DND-41 (cell line): ENCODE measurements at places on chromosomes 5 and 9.

DNA sequence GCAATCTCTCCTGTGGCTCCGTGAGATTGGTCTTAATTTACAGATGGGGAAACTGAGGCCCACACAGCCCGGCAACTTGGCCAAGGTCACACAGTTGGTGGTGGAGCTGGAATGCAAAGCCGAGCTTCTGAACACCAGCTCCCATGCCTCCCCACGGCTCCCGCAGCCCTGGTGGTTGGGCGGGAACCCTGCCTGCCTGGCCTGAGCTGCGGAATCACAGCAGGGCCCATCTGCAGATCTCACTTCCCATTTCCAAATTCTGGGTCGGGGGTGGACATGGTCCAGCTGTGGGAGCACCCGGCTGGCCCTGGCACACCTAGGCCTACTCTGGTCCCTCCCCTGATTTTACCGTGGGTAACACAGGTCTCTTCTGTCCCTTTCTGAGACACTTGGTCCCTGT lies 35.3 kb upstream of the PHYKPL start:
- DNase-seq = no peak

DNA sequence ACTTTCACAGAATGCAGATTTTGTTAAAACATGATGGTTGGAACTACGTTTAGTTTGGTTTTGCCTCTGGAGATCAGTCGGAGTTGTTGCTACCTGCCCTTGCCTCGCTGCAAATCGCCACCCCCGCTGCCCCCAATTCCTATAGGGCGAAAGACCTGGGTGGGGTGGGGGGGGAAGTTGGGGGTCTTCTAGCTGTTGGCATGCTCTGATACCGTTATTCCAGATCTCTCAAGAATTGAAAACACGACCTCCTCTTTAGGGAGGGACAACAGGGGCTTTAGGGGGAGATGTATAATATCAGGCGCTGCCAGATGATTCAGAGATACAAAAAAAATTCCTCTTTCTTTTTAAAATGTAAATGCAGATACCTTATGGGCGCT lies 36.4 kb upstream of the NFIB start:
- no peak for DNase-seq

GRCh38 chr5:147152086-147152485 lies 82.7 kb upstream of the STK32A start:
- no peak for DNase-seq

DNA sequence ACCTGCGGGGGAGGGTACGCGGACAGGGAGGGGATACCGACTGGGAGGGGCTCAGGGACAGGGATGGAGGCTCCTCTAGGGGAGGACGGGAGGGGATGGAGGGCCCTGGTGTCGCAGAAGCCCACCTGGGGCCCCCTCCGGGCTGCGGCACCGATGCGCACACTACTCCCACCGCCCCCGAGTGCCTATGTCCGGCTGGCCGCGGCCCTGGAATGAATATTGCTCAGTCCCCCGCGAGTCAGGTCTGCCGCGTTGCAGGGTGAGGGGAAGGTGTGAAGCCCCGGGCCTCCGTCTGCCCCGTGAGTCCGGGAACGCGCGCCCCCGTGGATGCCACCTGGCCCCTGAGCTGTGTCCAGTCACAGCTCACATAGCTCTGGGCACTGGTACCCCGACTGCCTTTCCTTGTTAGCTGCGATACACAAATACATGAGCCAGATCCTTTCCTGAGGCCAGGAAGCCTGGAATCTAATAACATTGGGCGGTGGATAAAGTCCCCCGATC lies 44.5 kb upstream of the PRSS3 start:
- no peak for DNase-seq

DNA sequence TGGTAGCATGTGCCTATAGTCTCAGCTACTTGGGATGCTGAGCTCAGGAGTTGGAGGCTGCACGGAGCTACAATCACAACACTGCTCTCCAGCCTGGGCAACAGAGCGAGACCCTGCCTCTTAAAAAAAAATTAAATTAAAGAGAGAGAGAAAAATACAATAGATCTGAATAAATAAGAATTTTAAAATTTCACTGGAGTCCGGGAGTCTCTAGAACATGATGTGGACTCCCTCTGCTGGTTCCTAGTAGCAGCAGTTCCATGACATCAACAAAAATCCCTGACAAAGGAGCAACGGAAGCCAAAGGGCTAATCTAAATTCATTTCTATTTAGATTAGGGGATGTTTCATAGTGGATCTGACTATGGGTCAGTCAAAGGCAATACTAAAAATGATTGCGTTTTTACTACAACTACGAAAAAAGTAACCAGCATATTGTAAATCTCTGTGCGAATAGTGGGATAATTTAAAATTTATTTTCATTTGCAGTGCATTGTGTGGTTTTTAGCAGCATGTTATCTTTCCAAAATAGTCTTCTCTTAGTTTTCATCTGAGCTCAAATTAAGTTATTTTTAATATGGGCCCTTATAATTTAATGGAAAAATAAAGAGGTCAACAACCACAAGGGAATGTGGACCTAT lies 6.7 kb downstream of the INIP start:
- no peak for DNase-seq

DNA sequence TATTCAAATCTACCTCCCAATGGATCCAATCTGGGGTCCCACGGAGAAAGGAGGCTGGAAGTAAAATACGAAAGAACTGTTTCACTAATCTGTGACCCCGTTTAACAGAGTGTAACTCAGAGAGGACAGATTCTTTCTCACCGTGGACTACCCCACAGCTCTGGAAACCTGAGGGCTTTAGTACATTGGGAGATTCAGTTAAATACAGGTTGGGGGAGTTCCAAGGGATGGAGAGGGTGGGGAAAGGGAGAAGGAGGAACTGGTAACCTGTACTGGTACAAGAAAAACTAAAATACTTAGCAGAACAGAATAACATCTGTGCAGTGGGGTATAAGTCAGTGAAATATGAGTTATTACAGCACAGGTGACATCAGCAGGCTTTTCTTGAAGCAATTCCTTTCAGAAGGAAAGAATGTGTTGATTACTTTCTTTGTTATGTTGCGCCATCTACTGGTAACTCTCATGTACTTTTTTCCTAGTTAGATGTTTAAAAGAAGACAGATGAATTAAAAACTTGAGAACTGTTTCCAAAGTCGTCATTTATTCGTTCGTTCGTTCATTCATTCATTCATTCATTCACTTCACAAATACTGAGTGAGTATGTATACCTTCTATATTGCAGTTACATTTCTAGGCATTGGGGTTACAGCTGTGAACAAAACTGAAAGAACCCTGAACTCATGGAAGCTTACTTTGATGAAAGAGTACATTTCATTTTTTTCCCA lies 30.0 kb upstream of the STOM start:
- no peak for DNase-seq

DNA sequence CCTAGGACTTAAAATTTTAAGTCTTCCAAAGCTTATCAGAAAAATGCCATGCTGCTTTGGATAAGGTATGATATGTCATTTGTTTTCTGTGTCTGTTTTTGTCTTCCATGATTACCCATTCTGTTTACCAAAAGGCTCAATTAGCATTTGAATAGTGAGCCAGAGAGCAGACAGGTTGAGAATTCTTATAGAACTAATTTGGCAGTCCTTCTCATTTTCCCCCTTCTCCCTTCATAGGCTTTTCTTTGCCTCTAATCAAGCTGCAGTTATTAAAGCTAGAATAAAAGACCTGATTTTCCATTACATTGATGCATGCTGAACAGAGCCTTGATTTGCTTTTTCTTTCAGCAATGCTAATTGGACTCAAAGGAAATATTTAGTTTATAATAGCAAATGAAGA lies 993.0 kb downstream of the MAT2B start:
- DNase-seq = no peak

DNA sequence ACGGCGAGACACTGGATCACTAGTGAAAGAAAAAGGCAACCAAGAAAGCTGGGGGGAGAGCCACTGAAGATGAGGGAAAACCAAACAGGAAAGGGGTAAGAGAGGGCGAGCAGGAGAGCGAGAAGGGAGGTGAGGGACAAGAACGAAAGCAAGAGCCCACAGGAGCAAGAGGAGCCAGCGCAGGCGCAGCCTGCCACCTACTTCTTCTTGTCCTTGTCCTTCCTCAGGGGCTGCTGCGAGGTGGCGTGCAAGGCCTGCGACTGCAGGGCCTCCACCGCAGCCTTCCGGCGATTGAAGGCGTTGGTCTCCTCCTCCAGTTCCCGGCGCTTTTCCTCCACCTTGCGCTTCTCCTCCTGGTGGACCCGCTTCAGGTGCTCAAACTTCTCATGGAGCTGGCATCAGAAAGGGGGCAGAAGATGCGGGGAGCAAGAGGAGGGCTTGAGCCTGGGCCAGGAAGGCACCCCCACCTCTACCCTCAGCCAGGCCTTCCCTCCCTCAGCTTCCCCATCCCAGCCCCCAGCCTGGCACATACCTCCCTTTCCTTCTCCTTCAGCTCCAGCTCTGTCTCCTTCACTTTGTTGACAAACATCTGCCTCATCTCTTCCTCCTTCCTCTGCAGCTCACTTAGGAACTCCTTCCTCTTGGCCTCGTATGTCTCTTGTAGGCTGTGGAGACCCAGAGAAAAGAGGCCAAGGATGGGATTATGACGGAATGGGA lies 13.5 kb downstream of the CCNI2 start:
- no peak for DNase-seq

DNA sequence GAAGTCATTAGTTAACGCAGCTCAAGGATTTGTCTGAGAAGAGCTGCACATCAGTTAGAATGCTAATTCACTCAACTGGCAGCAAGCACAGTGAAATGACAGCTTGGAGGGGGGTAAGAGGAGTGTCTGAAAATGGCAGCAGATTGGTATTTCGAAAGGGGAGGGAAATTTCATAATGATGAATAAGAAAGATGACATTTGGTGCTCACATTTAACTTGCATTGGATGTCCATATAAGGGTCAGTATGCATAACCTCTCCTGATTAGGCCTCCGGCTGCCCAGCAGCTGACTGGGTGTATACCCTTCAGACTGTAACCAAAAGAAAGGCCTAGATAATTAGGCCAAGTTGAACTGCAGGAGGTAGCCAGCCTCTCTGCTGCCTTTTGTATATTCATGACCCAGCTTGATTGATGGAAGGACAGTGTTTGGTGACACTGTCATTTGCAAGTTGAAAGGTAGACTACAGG lies 131.0 kb downstream of the PBX3 start:
- no peak for DNase-seq

GRCh38 chr5:180126716-180127681 lies 55.4 kb upstream of the RNF130 start:
- DNase-seq = peak; percentile 54

DNA sequence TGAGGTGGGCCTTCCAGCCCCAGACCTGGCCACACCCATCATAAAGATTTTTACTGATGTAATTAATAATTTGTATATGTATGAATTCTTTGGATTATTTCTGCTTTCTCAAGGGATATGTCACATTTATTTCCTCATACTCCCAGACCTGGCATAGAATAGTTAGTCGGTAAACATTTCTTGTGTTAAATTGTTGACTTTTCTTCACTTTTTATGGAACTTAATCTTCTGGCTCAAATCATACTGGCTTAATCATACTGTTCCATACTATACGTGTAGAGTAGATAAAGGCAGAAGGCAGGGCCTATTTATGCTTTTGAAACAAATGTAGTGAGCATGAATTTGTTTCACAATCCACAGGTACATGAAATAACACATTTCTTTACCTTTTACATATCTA lies 155.8 kb downstream of the DEPDC1B start:
- DNase-seq = no peak

DNA sequence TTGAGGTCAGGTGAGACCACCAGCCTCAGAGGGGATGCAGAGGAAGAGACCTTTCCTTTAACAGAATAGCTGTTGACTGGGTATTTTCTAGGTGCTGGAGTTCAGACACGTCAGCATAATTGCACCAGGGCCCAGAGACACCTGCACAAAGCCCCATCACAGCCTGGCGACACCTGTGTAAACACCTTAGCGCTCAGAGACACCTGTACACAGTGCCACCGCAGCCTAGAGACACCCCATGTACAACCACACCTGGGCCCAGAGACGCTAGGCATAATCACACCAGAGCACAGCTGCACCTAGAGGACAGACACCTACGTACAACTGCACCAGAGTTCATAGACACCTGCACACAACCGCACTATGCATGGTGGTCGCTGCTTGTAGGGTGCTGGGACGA lies 1.0 kb downstream of the TRIP13 start:
- DNase-seq = no peak

GRCh38 chr5:128196080-128196479 lies 112.5 kb downstream of the SLC12A2 start:
- DNase-seq = no peak

DNA sequence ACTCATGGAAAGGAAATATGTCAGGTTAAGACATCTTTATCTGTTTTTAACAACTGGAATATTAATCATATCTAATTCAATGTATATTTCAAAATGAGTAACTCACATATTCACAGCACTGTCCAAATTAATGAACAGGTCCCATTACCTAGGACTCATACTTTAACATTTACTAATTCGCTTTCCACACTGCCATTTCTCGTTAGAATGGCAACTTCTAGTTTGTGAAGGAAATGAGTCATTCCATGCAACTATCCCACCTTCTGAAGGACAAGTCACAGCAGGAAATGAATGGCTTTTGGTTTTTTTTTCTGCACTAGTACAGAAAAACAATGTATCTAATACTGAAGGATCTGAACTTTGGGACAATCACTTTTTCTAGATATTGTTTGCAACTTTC lies 24.6 kb upstream of the IFNK start:
- no peak for DNase-seq

- DNase-seq = no peak
Measured at GRCh38 chr9:693201-694091, 148.1 kb upstream of the DMRT1 start.

- DNase-seq = no peak
Measured at GRCh38 chr9:88177371-88177770, 39.1 kb upstream of the SPATA31C2 start.

DNA sequence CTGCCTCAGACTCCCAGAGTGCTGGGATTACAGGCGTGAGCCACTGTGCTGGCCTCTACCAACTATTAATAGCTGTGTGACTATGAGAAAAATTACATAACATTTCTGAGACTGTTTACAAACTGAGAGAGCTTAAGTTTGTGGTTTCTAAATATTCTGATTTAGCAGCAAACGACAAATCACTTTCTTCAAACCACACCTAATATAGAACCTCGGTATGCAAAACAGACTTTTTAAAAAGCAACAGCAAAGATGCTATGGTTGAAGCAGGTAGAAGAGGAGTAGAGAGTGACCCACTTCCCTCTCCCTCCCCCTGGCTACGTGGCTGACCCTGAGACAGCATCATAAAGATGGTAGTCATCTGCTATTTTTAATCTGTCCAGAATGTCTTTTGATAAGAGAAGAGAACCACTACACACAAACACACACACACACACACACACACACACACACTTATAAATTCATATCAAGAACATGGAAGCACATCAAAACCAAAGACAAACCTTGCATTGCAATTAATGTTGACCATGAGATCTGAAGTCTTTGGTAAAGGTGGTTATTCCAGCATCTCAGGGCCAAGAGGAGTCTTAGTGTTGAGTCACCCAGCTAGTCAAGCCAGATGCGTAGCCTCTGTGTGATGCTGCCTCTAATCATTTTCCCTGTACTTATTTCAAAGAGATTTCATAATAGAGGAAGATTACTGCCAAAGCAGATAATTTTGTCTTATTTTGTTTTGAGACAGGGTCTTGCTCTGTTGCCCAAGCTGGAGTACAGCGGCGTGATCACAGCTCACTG lies 58.1 kb upstream of the TMEM215 start:
- DNase-seq = no peak
